ENCODE measurements at places on chromosomes 2 and 18.

DNA sequence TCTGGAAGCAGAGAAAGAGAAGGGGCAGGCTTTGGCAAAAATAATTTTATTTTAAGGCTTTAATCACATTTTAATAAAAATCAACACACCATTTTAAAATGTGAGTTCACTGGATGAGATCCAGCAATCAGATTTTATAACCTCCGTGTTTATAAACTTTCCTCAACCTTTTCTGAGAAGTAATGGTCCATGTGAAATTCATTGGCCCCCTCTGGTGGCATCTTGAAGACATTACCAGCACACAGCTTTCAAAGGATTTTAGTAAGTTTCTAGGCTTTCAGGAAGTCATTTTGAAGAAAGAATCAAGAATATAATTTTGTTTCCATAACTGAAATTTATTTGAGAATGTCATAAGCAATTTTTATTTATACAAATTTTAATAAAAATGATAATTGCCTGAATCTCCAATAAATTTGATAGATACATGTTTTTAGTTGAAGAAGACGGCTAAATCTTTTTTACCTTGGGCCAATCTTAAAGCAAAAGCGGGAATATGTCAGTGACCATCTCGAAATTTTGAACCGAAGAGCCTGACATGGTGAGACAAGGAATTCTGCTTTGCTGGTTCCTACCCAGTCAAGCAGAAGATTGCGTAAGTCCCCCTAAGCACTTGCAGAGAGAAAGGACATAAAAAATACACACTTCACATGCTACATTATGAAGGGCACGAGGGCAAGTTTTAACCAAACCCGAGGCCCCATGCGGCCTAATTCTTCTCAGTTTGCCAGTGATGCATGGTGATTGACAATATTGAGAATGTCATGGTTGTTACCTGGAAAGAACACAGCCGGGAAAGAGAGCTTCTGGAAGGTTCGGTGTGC is 128.4 kb upstream of the CBLN2 start:
- DNase-seq, result no peak

- DNase-seq, result no peak
These were observed 9.5 kb upstream of the TRPM8 start for GRCh38 chr2:233907627-233908026.

GRCh38 chr18:28204154-28204553 is 27.2 kb upstream of the CDH2 start:
- DNase-seq, result no peak

GRCh38 chr2:100285691-100286090 is 36.6 kb downstream of the LONRF2 start:
- DNase-seq, result no peak

- DNase-seq, result no peak
These were observed 129.9 kb downstream of the SPTBN1 start for GRCh38 chr2:54586062-54586461.

GRCh38 chr2:198596985-198597384 is 792.6 kb downstream of the PLCL1 start:
- no peak for DNase-seq

- no peak for DNase-seq
These were observed 61.5 kb downstream of the AGAP1 start for GRCh38 chr2:235555371-235555770.

- DNase-seq, result no peak
These were observed 64.3 kb upstream of the EPAS1 start for GRCh38 chr2:46232860-46233259.

Measured in central memory CD4-positive, alpha-beta T cell (primary cell).